ENCODE measurements at places on chromosomes 7 and 10.

- DNase-seq, result no peak
These were observed 592.2 kb downstream of the SDK1 start for GRCh38 chr7:3893151-3893788.

DNA sequence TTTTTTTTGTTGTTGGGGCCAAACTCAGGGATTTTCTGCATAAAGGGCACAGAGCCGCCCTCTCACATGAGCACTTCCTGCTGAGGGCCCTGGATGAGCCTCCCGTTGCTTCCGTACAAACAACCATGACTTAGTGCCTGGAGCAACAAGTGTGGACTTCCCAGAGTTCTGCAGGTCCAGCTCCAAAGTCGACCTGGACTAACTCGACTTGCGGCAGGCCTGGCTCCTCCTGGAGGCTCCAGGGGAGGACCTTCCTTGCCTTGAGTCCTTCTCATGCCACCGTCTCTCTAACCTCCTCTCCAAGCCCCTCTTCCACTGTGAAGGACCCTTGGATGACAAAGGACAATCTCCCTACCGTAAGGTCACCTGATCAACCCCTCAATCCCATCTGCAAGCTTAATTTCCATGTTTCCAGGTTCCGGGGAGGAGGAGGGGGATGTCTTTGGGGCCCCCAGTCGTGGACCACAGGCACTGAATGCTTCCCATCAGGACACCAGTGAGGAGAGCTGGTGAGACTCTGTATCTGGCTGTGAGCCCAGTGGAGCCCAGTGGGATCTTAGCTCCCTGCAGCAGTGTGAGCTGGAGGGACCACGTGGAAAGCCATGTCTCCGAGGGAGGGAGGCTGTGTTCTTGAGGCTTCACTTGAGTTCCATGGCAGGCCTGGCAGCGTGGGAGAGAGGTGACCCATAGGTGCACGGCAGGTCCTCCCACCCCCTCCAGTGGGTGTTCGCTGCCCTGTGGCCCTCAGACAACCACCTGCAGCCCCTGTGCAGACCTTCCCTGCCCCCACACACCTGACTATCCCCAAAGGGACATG lies 199.5 kb upstream of the PPP2R2D start:
- DNase-seq, result no peak

DNA sequence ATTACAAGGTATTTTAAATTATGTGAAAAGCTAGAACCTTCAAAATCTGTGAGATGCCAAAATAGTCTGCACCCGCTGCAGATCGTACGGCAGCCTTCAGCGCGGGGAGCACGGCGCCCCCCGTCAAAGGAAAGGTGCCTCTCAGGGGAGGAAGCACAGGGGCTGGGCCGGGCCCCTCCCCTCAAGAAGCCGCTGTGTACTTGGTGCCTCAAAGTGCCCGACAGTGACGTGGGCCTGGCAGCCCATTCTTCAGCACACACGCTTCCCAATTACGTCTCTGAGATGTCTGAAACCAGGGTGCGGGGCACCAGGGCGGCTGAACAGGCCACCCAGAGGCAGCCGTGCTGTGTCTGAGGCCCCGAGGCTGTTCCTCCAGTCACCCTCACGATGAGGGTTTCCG lies 116.1 kb downstream of the INPP5A start:
- no peak for DNase-seq

GRCh38 chr10:62379394-62379793 lies 5.2 kb downstream of the ZNF365 start:
- DNase-seq, result no peak

GRCh38 chr10:89475125-89475524 lies 60.3 kb downstream of the SLC16A12 start:
- no peak for DNase-seq

DNA sequence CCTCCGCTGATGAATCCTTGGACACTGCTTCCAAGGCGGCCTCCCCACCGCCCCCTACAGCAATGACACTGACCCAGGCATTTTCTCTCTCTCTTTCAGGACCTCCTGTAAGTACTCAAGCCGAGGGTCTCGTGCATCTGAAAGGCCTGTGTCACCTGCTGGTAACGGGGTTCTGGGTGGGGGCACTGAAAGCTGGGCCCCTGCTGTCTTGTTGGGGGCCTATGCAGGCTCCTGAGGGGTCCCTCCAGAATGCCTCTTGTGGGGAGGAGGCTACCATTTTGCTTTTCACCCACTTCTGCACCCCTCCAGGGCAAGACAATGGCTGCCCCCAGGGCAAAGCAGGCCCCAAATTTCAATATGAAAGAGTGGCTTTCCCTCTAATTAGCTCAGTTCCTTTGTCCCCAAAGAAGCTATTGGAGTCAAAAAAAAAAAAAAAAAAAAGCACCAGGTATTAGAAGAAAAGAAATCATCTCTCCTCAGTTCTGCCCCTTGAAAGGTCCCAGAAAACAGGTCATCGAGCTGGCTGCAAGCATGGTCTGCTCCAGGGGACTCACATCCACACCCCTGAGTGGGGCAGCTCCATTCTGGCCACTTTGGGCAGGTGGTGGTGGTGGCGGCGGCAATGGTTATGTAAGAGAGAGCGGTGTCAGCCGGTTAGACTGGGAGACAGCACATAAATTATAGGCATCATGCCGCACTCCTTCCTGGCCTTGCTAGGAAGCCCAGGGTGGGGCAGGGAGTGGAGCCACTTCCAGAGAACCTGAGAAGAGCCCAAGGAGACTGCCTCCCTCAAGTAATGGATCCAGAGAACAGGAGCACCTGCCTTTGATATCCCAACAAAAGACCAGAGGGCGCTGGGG lies 66.2 kb downstream of the COL13A1 start:
- DNase-seq, result no peak

- DNase-seq, result no peak
These were observed 88.2 kb upstream of the SEMA3C start for GRCh38 chr7:81007051-81007450.
